Amygdala (tissue), 56 donors: ENCODE measurements at places on chromosomes 1 and 21.

DNA sequence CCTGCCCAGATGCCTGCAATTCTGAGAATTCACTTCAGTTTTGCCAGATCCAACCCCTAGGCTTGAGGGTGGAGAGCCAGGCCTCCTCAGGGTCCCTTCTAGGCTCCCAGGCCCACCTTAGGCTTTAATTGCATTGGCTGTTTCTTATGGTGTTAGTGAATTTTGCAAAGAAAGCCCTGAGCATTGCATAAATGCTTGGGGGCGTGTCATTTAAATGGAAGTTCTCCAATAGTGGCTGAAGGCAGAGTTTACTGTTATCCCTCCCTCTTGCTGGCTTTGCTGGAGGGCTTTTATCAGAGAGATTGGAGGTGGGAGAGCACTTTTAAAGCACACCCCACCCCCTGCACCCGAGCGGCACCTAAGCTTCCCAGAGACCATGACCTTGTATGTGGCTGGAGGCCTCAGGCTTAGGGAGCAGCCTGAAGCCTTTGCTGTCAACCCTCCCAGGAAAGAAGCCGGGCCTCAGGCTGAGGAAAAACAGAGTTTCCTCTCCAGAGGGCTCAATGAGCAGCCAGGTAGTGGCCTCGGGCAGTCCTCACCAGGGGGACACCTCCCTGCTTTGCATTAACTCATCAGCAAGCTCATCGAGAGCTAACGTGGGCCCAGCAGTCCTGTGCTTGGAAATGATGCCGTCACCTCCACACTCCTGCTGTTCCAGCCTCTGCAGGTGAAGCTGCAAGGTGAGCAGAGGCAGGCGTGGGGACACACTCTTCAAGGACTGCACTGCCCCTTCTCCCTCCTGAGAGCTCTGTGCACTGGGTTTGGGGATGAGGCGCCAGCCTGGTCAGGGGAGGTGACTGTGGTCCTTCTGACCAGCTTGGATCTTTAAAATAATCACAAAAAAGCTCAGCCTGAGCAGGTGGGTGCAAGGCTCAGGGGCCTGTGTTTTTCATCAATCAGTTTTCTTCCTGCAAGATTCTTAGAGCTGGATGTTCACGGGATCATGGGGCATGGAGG lies 58.0 kb downstream of the STUM start:
- no peak for DNase-seq

- DNase-seq = no peak
These were observed 4.1 kb downstream of the MYBPH start for GRCh38 chr1:203171341-203172183.

GRCh38 chr1:158818975-158819431 lies 12.1 kb upstream of the MNDA start:
- DNase-seq = no peak

DNA sequence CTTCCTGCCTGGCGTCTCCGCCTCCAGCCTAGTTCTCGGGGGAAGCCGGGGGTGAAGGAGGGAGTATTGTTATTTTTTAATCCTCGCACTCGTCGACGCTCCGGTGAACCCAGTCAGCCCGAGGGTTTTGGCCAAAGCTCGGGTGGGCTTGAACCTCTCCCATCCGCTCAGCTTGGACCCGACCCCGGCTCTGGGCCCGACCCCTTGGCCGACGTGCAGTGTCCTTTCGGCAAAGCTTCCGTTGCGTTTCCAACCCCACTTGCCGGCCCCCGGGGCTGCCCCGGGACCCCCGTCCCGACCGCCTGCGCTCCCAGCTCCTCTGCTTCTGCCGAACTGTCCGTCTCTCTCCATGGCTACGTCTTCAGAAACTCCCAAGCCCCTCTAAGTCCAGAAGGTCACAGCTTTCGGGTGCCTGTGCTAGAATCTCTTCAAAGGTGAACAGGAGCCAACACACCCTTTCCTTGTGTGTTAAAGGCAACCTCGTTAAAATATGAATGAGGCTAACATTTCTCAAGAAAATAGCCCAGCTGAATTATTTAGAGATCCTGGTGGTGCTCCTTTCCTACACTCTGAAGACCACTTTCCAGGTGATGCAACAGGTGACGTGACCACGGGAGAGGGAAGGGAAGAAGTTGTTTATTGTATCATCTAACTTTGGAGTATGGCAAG lies 647 bp downstream of the DESI2 start:
- DNase-seq = no peak
